Fibroblast of skin of right quadriceps (primary cell): ENCODE measurements at places on chromosomes 4 and X.

DNA sequence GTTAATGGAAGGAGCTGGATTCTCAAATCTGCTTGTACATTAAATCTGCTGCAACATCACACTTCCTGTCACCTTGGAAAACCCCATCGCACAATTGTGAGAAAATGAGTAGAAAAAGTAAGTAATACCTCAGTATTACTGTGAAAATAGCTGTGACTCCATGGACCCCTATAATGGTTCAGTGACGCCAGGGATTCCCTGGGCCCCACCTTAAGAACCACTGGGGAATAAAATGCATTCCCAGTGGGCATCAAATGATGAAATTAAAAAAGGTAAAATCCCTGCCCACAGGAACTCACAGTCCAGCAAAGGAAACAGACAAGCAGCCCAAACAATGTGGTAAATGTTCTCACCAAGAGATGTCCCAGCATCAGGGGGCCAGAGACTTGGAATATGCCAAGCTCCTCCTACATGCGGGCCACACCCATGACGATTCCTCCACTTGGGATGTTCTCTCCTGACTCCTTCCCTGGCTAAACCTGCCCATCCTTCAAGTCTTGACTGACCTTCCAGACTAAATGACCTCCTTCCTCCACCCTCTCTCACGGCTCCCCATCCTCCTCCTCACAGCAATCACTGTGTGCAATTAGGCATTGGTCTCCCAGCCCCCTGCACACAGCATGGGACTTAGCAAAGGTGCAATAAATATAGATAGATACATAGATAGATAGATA is 2.6 kb downstream of the EVC2 start:
- no peak for DNase-seq

DNA sequence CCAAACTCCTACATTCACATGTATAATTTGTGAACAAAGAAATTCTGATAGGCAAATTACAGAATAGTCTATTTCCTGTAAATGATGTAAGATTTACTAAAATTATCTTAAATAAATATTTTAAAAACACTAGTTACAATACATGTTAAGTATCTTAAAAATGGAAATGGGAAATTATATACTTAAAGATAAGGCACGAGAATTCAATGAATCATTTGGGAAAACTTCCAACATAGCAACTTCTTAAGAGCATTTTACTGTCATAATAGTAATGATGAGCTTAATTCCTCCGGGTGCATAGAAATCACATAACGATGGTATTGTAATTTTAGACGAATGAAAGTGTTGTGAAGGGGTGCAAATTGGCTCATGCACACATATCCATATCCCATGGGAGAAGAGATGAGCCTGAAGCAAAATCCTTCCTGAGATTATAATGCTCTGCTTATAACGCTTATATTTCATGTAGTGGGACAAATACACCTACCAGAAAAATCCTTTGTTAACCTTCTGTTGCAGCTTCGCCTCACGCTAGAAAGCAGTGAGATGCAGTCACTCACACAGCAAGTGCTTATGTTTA is 873.5 kb downstream of the PDHA2 start:
- DNase-seq = no peak

DNA sequence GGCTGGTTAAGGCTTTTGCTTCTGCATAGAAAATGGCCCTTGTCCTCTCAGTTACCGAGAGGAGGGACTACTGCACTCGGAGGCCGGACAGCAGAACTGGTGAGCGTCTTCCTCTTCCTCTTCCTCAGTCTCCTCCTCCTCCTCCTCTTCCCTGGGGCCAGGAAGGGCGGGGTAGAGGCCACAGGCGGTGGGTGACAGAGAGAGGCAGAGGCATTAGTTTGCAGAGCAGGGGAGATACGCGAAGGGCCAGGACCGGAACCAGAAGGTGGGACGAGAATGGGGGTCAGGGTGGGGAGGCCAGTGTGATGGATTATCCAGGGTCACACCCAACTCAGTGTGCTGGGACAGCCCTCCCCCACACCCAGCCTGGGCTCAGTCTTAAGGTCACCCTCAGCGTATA is 14.5 kb downstream of the IQSEC2 start:
- no peak for DNase-seq

- no peak for DNase-seq
These were observed 114.4 kb downstream of the SH3KBP1 start for GRCh38 chrX:19772822-19773628.

GRCh38 chrX:106599411-106599810 is 12.4 kb upstream of the RADX start:
- DNase-seq = no peak

DNA sequence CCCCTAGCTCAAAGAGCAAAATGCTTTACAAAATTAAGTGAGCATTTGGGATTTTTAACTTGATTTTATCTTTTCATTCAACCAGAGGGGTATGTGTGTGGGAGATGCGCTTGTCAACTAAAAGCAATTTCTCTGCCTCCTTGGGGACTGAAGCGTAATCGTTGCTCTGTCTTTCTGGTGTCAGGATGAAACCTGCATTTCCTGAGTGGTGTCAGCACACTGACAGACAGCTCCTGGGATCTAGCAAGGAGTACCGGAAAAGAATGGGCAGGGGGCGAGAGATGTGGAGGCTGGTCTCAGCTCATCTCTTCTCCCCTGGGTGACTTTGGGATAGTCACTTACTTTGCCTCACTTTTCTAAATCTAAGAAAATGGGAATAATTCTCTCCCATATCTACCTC is 5.1 kb upstream of the ARHGAP36 start:
- DNase-seq = no peak

GRCh38 chr4:33625748-33626147 is 2618.6 kb downstream of the ARAP2 start:
- no peak for DNase-seq

DNA sequence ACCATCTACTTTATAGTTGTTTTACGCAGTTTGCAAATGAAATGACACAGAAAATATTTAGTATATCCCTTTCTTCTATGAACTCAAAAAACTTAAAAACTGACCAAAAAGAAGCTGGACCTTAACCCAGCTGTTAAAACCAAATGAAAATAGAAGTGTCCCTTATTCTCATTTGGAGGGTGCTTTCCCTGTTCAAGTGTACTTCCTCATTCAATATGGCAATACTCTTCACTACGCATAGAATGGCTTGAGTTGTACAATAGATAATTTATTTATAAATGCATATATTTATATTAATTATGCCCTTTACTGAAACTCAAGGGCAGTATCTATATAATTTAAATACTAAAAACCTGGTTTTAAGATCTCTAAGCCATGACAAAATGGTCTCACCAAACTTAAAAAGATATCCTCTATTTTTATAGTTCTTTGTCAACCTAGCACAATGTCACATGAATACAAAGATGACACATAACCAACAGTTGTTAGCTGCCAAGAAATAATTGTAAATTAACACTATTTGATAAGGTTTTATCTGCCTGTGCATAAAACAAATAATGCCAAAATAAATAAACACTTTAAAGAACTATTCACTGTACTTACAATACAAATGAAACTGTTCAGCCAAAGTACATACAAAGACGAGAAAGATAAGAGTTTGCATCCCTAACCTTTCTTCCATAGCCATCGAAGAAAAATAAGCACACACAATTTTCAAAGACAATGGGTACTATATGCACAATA is 25.2 kb downstream of the YTHDC1 start:
- no peak for DNase-seq

GRCh38 chr4:146186041-146186440 is 10.5 kb downstream of the LSM6 start:
- DNase-seq = no peak

DNA sequence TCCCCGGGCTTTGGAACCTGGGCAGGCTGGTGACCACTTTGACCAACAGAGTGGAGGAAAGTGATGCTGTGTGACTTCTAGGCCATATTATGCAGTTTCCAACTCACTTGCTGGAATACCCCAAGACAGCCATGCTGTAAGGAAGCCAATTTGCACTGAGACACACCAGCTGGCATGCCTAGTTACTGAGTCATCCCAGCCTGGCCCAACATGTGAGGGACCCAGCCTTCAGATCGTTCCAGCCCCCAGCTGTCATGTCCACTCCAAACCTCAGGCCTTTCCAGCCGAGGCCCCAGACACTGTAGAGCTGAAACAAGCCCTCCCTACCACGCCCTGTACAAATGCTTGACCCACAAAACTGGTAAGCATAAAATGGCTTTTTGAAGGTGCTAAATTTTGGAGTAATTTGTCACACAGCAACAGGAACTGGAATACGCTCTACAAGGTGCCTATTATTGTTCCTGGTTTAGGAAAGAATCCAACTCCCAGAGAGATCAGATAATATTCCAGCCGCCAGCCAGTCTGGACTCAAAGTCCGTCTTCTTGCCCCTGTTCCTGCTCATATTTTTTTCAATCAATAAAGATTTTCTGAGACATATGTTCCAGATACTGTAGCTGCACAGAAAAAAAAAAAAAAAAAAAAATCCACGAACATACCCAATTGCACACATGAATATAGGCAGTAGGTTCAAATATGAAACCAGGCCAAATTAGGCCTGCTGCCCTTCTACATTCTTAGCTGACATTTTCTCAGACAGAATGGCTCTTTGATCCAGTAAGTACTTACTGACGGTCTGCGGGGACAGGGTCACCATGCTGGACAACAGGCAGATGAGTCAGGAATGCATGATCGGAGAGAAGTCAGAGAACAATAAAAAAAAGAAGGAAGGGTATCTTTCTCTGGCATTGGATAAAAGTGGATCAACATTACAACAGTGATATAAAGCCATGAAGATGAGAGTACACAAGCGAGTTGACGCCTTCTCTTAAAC is 35.1 kb downstream of the SH3KBP1 start:
- peak; percentile 29 for DNase-seq

DNA sequence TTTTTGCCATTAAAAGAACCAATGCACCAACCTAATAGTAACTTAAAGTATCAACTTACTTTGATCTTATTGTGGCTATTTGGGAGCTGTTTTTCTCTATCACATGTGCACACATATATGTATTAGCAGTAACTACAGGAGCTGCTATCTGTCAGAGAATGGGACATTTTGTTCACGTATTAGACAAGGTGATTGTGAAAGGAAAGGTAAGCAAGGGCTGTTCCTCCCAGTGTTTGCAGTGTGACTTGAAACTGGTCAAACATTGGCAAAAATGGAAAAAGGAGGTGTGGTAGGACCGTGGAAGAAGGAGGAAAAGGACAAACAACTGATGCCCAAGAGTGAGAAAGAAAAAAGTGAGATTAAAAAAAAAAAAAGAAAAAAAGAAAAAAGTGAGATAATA is 43.1 kb upstream of the KLHL2 start:
- no peak for DNase-seq

DNA sequence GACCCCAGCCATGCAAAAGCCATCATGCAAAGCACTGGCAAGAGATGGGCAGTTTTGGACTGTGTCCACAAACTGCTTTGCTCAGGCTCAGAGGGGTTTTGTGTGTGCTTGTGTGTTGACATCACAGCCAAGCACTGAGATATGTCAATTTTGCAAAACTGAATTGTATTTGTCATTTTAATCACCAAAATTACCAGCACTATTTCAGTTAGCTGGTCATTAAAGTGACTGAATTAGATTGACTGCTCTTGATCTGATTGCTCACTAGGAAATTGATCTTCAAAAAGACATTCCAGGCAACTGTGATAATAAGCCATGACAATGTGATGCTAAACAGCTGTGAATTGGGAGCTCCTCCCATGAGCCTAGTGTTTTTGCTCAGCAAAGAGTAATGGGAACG is 337.3 kb upstream of the GNPDA2 start:
- DNase-seq = no peak

GRCh38 chr4:32425243-32425642 is 1705.1 kb downstream of the PCDH7 start:
- no peak for DNase-seq

GRCh38 chr4:185514182-185514697 is 21.1 kb downstream of the PDLIM3 start:
- DNase-seq = no peak
